Stimulated activated naive CD8-positive, alpha-beta T cell treated with anti-CD3 and anti-CD28 coated beads, Interleukin-15, amount 100 ng/mL, for 72 hours (primary cell): ENCODE measurements at places on chromosomes 5 and 9.

GRCh38 chr9:23258569-23258968 lies 567.5 kb downstream of the ELAVL2 start:
- DNase-seq = no peak

DNA sequence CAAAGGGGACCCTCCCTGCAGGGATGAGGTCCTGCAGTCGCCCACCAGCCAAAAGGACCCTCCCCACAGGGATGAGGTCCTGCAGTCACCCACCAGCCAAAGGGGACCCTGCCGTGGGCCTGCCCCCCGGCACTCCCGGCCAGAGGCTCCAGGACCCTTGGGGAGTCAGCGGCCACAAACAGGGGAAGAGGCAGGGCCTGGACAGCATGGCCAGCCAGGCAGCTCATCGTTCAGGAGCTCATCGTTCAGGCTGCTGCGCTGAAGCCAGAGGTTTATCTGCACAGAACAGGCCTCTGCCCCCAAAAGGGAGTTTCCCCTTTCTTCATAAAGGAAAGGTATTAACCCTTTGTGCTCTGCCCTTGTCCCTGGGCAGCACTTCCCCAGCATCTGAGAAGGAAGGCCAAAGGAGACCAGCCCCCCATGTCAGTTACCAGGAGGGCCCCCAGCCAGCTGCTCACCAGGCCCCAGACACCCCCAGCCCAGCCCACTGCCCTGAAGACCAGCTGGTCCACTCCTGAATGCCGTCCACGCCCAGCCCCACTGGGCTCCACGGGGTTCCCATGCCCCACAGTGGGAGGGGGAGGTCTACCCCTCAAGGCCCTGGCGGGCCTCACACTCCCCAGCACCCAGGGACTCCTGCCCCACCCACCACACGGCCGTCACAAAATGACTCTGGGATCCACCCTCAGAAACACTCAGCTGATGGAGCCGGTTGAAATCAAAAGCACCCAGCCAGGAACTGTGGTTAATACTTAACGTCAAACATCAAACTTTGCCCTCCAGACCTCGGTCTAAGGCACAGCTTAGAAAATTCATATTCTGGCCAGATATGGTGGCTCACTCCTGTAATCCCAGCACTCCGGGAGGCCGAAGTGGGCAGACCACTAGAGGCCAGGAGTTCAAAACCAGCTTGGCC lies 6.3 kb downstream of the SLC12A7 start:
- peak; percentile 81 for DNase-seq

- DNase-seq = no peak
Observed at GRCh38 chr9:70477907-70478480, 63.5 kb upstream of the KLF9 start.

DNA sequence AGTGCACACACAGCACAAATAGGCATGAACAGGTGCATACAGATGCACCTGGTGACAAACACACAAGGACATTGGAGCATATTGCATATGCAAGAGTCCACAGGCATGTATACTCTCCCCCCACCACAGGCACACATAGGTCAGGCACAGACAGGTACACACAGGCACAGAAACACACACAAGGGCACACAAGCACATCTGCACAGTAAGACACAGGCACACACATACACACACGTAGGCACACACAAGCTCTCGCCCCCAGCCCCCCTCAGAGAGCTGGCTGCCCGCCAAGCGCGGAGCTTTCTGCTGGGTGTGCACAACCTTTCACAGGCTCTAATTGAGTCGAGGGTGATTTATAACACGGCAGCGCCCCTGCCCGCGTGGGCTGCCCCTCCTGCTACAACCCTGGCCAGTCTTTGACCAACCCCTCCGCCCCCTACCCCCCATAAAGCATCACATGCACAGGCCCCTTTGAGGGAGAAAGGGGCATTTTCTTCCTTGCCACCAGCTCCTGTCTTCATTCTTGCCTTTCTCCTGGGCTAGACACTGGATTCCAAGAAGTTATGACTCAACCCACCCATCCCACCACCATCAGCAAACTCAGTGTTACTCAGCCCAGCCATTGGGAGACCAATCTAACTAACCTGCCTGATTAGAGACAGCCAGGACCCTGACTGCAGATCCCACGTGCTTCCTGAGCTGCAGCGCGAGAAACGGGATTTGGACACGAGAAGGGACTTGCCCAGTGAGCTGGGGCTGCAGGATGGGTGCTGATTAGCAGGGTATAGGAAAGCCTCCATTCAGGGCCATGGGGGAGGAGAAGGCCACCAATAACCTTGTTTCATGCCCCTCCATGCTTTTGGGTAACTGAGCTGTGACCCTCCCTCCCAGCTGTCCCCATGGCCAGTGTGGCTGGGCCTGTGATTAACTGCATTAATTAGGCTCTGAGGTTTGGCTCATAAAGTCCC lies 42.8 kb upstream of the PSD2 start:
- DNase-seq = no peak

DNA sequence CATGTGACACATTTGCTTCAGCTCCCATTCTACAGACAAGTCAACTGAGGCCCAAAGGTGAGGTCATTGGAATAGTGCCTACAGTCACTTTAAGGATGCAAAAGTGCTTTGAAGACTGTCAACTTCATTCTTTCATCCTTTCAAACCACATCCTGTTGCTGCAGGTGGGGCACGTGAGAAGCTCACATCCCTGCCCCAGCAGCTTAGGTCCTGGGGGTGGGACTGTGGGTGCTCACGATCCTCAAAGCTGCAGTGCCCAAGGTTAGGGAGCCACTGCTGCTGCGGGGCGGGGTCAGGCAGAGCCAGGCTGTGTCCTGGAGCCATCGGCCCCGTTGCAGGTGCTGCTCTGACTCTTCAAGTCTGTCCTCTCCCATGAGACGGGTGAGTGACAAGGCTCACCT lies 57.9 kb upstream of the IER5L start:
- peak; percentile 46 for DNase-seq

DNA sequence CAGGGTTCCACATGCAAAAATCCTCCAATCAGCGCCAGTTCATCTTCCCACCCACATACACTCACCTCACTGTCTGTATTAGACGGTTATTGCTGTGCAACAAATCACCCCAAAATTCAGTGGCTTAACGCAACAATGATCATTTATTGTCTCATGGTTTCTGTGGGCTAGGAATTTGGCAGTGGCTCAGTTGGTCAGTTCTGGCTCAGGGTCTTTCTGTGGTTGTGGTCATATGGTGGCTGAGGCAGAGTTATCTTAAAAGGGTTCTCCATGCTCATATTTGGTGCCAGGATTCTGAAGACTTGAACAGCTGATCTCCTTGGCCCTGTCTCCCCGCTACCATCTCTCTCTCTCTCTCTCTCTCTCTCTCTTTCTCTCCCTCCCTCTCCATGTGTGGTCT lies 12.9 kb downstream of the ZNF618 start:
- DNase-seq = no peak

DNA sequence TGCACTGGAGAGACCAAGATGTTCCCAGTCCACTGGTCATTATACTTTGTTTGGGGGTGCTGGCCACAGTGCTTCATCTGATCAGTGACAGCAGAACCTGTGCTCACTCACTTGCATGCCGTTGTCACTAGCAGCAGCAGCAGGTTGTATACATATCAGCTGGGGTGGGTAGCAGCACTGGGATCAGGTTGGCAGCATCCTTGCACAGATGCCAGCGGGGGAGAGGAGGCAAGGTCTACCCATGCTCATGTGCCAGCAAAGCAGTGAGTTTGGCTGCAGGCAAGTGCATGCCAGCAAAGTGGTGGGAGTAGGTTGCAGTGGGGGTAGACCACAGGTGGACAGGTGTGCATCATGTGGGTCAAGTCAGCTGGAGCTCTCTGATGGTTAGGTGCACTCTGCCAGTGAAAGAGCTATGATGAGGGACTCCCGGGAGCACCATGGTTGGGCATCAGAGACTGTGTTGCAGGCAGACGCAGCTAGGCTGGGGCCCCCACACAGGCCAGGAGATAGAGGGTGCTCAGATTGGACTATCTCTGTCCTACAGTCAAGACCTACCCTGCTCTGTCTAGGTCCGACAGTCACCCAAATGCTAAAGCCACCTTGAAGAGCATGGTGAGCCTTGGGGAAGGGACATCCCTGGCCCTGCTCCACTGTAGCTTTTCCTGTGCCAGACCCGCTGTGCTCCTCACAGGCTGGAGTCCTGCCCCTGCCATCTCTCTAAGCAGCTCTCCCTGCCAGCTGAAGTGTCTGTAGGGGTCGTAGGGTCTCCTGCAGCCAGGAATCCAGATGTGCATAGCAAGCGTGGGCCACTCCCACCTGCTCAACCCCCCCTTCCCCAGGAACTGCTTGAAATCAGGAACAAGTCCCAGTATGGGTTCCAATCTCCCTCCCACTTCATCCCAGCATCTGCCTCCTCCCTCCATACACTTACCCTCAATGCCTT lies 119.8 kb downstream of the RNF180 start:
- DNase-seq = no peak

DNA sequence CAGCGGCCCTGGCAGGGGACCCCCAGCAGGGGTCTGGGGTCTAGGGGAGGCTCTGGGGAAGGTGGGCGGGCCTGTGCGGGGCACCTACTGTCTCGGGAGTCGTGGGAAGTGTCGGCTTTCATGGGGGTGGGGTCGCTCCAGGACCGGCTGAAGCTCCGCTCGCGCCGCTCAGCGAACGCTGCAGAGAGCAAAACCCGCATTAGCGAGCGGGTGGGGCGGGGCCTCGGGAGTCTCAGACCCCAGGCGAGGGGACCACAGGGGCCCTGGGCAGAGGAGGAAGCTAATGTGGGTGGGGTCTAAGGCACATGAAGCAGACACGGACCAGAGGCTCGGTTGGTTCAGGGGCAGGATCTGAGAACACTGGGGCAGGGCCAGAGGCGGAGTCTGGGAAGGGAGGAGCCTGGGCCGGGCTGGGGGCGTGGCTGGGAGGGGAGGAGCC lies 5.5 kb downstream of the NSMF start:
- DNase-seq = peak; percentile 65

GRCh38 chr5:139038613-139039305 lies 159.4 kb downstream of the SIL1 start:
- no peak for DNase-seq

- DNase-seq = no peak
Observed at GRCh38 chr5:148141645-148142044, 26.7 kb upstream of the SPINK14 start.

- no peak for DNase-seq
Observed at GRCh38 chr5:54480296-54480695, 24.8 kb downstream of the HSPB3 start.

DNA sequence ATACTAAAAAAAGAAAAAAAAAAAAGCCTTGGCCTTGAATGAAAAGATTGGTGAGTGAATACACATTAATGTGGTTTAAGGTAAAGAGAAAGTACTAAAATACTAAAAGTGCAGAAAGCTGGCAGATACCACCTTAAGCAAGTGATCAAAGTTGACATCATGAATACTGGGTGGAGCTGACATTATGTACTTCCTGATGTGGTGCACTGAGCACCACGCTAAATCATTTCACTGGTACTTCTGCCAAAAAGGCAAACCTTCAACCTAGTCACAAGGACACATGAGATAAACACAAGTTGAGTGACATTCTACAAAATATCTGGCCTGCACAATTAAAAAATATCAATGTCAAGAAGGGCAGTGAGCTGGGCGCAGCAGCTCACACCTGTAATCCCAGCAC lies 33.8 kb upstream of the PANK3 start:
- no peak for DNase-seq

- DNase-seq = peak; percentile 61
Observed at GRCh38 chr9:68704814-68705530, at the start of gene PIP5K1B. Gene PIP5K1B (plus strand): TSS chr9:68705240. CDS start chr9:68822615, 117,375 bp downstream.

DNA sequence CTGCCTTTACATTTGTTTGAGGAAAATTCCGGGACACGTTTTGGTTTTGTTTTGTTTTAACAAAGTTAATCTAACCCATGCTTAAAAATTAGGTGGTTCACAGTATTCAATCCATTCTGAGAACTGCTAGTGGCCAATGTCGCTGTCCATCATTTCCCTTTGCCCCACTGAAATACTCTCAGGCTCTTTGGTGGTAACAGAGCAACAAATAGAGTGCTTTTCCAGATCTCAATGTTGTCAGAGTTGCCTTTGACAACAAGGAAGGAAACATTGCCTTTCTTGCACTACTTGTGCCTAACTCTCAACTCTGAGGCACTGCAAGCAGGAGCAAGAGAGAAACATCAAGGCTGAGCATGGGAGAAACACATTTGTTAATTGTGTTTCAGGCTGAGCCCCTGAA lies 154.0 kb downstream of the MCTP1 start:
- DNase-seq = no peak

DNA sequence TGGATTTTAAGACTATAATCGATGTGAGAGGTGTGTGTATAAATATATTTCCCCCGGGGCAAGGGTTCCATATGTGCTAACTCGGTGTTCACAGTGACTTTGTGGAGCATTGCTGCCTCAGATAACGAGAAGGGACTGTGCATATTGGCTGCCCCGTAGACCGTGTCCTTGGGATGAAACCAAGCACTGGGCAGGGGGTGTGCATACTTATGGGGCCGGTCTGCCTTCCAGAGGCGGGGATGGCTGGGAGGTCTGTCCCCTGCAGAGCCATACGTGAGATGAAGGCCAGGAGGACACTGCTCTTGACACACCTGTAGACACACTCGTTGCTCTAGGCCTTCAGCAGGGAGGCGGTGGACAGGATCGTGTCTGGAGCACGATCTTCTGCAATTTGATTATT lies 56.0 kb upstream of the ZNF354A start:
- DNase-seq = no peak

DNA sequence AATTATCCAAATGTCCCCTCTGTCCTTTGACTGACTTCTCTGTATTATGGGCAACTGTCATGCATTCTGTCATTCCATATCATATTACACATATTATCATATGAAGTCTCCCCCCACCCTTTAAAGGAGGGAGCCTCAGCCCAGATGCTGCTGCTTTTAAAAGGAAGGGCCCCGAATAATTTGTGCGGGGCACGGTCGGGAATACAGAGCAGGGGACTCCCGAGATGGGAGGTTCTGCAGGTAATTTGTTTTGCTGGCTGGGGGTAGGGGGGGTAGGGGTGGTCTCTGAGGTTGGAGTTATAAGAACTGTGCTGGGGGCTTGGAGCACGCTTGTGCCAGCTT lies 10.1 kb upstream of the LHX2 start:
- DNase-seq = no peak

DNA sequence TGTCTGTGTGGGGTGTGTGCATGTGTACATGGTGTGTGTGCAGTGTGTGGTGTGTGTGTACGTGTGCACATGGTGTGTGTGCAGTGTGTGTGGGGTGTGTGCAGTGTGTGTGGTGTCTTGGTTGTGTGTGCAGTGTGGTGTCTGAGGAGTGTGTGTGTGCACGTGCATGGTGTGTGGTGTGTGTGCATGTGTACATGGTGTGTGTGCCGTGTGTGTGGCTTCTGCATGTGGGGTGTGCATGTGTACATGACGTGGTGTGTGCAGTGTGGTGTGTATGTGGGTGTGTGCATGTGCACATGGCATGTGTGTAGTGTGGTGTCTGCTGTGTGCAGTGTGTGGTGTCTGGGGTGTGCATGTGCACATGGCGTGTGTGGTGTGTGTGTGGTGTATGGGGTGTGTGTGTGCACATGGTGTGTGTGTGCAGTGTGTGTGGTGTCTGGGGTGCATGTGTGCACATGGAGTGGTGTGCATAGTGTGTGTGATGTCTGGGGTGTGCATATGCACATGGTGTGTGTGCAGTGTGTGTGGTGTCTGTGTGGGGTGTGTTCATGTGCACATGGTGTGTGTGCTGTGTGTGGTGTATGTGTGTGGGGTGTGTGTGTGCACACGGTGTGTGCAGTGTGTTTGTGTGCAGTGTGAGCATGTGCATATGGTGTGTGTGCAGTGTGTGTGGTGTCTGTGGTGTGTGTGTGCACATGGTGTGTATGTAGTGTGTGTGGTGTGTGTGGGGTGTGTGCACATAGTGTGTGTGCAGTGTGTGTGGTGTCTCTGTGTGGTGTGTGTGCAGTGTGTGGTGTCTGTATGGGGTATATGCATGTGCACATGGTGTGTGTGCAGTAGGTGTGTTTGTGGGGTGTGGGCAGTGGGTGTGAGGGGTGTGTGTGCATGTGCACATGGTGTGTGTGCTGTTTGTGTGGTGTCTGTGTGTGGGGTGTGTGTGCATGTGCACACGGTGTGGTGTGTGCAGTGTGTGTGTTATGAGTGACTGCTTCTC lies 40.6 kb upstream of the ZNG1F start:
- no peak for DNase-seq
